ENCODE measurements at places on chromosomes 1 and 21.

DNA sequence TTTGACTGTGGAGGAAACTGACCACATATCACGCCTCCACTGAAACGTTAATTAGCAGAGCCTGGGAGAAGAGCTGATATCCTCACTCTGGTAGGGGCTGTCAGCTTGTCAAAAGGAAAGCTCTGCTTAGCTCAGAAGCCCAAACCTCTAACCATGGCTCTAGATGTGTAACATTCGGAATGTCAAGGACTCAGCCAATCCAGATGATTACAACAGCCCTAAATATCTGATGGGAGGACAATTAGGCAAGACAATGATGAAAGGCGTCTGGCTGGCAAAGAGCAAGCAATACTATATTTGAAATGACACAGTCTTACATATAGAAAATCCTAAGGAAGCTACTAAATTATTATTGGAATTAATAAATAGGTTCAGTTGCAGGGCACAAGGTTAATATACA is 45.7 kb upstream of the COX20 start:
- DNase-seq = no peak

DNA sequence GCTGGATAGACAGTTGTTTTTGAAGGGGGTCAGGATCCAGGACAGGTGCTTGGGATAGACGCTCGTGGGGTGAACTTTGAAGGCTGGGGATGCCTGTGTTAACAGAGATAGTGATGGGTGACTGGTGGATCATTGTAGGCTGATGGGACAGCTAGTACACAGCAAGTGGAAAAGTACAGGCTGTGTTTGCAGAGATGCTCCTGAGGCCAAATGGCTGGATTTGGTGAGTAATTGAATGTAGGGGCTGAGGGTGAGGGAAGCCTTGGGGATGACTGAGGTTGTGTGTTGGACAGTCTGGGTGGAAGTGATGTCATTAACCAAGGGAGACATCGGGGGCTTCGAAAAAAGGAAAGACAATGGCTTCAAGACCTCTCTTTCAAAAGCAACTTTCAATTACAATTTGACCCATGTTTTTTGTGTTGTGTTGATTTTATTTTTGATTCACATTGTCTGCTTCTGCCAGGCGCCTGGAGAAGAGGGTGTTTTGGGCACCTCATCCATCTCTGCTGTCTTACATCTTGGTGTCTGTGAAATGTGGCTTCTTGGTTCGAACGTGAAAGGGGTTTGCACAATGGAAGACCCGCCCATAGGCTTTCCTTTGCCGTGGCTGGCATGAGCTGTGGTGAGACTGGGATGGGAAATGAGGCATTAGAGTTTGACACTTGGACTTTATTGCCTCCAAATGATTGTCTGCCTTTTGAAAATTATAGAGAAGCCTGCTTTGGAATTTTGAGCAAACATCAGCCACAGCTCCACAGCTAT is 147.5 kb downstream of the FOXD2 start:
- no peak for DNase-seq

- DNase-seq = no peak
Observed at GRCh38 chr1:21451981-21452411, 12.1 kb downstream of the NBPF3 start.

GRCh38 chr1:74953622-74954021 is 180.6 kb upstream of the LHX8 start:
- DNase-seq = no peak

DNA sequence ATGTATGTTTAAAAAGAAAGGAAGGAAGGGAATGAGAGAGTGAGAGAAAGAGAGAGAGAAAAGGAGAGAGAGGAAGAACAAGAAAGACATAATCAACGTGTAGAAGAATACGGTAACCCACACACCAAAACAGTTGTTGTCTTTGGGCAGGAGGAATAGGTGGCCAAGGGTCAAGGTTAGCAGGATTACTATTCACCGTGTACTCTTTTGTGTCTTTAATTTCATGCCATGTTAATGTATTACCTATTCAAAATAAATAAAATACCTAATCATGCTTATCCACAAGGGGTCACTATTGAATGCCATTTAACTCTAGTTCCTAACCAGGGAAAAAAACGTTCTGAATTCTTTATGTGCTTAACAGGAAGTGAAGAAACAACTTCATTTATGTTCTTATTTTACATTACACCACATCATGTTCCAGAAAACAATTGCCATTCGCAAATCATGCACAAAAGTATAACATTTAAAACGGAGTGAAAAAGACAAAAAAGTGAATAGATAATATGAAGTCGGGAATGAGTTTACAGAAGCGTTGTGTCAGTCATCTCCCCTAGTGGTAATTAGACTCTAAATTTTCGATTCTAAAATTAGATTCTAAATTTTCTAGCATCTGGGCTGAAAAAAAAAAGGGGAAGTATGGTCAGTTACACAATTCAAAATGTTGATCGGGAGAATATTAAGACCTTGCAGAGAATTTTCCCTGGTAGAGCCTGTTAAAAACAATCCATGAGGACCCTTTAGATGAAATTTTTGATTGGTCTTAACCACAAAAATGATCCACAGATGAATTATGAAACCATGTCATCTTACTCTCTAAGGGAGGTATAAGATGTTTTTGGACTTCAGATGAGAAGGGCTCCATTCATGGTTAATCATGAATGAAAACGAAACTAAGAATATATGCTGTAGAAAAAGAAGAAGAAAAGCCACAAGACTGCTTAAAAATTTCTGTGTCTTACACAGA is 700 bp upstream of the KMO start:
- DNase-seq = no peak

GRCh38 chr1:54328066-54328636 is 78.0 kb downstream of the SSBP3 start:
- DNase-seq = no peak

- peak; percentile 56 for DNase-seq
Observed at GRCh38 chr1:3775490-3776230, 3.1 kb downstream of the SMIM1 start.

- DNase-seq = no peak
Observed at GRCh38 chr1:33724348-33724747, 139.5 kb upstream of the HMGB4 start.

- no peak for DNase-seq
Observed at GRCh38 chr1:60739729-60740128, 342.6 kb upstream of the NFIA start.

GRCh38 chr1:154896771-154897286 is 26.7 kb upstream of the KCNN3 start:
- DNase-seq = no peak

DNA sequence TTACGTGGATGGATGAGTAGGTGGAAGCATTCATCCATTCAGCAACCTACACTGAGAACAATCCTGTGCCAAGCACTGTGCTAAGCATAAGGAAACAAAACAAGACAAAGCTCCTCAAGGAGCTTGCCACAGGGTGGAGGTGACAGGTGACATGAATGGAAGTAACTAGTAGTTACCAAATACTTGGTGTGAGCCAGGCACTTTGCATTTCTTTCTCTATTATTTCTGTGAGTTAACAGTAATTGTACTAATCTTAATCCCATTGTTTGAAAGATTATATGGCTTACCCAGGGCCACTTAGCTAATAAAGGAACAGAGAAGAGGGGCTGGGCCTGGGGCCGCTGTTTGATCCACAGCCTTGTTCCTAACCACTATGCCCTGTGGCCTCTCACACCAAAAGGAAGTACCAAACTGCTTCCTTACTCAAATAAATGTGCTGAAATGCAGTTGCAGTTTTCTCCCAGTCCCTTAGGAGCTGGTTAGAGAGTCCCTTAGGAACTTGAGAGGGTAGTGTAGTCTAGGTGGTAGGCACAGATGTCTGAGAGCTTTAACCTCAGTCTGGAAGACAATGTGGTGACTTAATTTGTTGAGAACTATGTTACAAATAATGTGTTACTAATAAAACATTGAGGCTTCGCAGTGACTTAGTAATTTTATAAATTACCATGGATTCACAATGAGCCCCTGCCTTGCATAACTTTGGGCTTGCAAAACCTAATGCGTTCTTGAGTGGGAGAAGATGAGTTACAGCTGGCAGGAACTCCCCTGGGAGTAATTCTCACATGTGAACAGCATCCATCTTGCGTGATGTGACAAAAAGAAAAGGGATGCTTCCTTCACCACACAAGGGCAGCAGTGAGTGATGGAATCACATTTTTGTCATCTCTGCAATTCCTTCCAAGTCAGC is 69.8 kb downstream of the MPZL1 start:
- DNase-seq = no peak

- DNase-seq = no peak
Observed at GRCh38 chr1:79969886-79970285, 963.4 kb upstream of the ADGRL4 start.

- DNase-seq = no peak
Observed at GRCh38 chr1:22814176-22815042, 103.8 kb downstream of the EPHB2 start.

GRCh38 chr1:234918961-234919761 is 209.5 kb downstream of the TOMM20 start:
- DNase-seq = no peak

GRCh38 chr1:36778740-36779139 is 255.6 kb downstream of the GRIK3 start:
- DNase-seq = no peak

- DNase-seq = no peak
Observed at GRCh38 chr1:176177764-176178163, 29.3 kb downstream of the COP1 start.

DNA sequence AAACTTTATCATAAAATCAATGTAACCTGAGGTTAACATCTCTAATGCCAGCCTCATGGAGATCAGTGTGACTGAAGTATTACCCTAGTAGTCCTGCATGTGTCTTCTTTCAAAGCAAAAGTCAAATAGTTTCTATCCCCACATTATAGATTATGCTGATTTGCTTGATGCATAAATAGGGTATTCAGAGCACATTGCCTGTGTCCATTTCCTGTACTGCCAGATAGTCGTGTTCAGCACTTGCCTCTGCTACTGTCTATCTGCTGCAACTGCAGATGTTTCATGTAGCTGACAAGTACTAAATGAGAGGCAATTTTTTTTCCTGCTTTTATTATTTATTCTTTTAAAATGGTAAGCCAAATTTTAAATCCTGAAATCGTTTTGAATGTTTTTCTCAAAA is 348.7 kb downstream of the CHRM3 start:
- DNase-seq = no peak

- no peak for DNase-seq
Observed at GRCh38 chr1:198350456-198350855, 190.0 kb downstream of the ATP6V1G3 start.

- peak; percentile 82 for DNase-seq
Observed at GRCh38 chr21:33265664-33266049, 510 bp upstream of the IL10RB start.

- DNase-seq = no peak
Observed at GRCh38 chr1:154741741-154742495, 128.2 kb downstream of the KCNN3 start.

DNA sequence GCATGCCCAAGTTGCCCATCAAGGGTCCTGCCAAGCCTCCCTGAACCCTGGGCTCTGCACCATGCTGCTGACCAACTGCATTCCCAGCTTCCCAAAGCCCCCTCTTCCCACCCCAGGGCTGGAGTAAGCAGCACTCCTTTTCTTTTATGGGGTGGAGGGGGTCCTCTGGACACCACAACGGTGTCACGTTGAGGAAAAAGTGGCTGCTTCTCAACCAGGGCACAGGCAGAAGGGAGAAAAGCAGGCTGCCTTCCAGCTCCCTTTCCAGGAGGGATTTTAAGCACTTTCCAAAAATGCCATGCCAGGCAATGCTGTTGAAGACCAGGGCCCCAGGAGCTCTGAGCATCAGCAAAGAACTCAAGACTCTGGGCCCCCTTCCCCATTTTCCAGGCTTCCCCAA is 691 bp downstream of the RIMS3 start:
- DNase-seq = no peak

DNA sequence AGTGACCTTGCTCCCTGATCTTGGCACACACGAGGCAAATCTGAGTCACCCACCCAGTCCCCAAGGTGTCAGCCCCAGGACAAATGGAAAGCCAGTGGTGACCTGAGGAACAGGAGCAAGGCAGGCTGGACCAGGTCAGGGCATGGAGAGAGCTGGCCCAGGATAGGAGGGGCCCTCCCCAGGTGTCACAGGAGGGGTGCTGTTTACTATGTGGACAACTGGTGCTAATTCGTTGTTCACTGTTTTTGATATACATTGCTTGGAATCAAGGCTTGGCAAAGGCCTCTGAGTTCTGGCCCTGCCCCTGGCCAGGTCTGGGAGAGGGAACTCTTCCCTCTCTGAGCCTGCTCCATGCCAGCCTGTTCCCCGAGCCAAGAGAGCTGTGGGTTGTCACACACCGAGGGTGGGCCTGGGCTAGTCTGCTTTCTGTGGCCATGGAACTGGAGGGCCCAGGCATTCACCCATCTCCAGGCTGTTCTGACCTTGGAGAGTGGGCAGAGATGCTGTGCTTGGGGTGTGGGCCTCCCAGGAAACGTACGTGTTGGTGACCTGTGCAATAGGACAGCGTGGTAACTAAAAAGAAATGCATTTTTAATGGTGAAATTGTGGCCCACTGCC is 41.8 kb downstream of the CRYAA start:
- no peak for DNase-seq

DNA sequence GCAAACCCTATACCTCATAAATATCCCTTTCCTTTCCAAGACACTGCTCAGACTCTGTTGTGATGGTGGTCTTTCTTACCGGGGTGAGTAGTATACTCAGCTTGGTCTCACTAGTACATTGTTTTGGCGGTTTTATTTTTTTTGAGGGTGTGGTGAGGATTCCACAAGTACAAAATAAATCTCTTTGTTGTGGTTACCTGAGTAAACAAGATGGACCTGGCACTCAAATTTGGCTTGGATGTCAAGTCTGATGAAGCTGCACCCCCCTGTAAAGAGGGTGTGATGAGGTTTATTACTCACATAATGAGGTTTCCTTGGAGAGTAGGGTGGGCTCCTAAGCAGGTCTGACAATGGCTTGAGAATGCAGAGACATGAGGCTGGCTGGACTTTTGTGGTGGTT is 68.2 kb upstream of the KCNJ6 start:
- no peak for DNase-seq

GRCh38 chr1:203504400-203505250 is 10.7 kb downstream of the OPTC start:
- peak; percentile 63 for DNase-seq

DNA sequence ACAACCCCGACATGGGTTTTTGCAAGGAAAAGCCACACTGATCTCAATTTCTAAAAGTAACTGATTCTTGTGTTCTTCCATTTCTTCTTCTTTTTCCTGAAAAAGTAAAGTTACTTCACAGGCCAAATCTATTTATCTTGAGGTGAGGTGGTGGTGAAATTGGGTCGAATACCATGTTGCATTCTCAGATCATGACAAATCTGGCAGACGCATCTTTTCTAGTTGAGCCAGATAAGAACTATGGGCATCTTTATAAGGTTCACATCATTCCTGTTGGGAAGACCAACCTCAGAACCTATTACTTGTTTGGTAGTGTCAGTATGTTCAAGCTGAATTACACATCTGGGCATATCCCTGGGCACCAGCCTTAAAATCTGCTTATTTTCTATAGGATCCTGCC is 78.6 kb upstream of the USP25 start:
- no peak for DNase-seq

GRCh38 chr21:32322676-32323075 is 24.0 kb downstream of the MRAP start:
- DNase-seq = no peak

DNA sequence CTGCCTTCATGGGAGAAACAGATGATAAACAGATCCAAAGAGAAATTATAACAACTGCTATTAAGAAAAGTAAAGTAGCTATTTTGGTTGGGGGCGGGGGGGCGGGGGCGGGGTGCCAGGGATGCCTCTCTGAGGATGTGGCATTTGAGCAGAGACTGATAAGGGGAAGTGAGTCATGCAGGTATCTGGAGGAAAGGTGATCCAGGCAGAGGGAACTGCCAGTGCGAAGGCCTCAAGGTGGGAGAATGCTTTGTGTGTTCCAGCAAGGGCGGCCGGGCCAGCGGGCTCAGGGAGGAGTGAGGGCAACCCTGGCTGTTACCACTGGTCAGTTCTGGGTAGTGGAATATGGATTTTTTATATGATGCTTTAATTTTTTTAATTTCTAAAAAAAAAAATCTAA is 7.0 kb upstream of the TNFRSF1B start:
- no peak for DNase-seq

All from CD4-positive, alpha-beta T cell treated with Interleukin-1 beta for 1 hour (primary cell).